ENCODE measurements at places on chromosomes 12 and 14. TPM values are rescaled to one million over a fixed set of nuclear protein-coding genes. Genes with fewer than 3 reads are reported as not detected.

SERPINA10 gene
- not detected for total RNA-seq

KLHL33 gene
- total RNA-seq: 0.17 TPM

KCNC2 gene
- not detected for total RNA-seq

OR6C2 gene
- total RNA-seq: not detected

All from WTC11 (cell line).